ENCODE measurements at places on chromosomes 1 and 21.
A peak's percentile ranks its signal among the peaks of the same experiment; 100 is the strongest.

GRCh38 chr21:42781150-42781970 is 98.0 kb downstream of the WDR4 start:
- DNase-seq = no peak

GRCh38 chr1:58431901-58432620 is 114.5 kb downstream of the OMA1 start:
- no peak for DNase-seq

DNA sequence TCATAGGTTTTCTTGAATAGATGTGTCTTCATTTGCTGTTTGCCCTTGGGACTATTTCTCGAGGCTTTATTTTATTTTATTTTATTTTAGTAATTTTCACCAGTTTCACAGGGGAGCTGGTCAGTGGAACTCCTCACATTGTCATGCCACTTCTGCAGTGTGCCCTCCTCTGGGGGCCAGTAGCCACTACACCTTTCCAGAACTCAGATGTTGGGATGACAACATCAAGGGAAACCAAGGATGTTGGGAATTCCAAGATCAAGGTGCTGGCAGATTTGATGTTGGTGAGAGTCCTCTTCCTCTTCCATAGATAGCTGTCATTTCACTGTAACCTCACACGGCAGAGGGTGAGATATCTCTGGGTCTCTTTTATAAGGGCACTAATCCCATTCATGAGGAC is 35.5 kb downstream of the SLC26A9 start:
- DNase-seq = no peak

DNA sequence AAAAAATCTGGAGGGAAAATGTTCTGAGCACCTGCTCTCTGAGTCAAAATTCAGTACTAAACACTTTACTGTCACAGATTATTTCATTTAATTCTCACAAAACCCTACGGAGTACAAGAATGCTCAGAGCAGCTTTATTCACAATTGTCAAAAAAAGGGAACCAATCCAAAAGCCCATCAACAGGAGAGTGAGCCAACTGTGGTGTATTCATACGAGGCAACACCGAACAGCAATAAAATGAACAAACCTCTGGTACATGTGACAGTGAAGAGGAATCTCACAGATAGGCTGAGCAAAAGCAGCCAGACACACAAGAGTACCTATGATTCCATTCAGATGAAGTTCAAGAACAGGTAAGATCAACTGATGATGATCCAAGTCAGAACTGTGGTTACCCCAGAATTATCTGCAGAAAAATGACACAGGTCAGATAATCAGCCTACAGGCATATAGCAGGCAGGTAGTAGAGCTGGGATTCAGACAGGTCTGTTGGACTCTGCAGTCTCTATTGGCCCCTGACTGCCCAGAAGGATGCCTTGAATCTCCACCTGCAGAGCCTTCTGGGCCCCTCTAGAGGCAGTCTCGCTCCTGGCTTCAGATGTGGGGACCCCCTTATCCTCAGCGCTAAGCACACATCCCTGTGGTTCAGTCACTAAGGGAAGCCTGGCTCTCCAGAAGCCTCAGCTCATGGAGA is 19.2 kb downstream of the SLC9A1 start:
- DNase-seq = no peak

DNA sequence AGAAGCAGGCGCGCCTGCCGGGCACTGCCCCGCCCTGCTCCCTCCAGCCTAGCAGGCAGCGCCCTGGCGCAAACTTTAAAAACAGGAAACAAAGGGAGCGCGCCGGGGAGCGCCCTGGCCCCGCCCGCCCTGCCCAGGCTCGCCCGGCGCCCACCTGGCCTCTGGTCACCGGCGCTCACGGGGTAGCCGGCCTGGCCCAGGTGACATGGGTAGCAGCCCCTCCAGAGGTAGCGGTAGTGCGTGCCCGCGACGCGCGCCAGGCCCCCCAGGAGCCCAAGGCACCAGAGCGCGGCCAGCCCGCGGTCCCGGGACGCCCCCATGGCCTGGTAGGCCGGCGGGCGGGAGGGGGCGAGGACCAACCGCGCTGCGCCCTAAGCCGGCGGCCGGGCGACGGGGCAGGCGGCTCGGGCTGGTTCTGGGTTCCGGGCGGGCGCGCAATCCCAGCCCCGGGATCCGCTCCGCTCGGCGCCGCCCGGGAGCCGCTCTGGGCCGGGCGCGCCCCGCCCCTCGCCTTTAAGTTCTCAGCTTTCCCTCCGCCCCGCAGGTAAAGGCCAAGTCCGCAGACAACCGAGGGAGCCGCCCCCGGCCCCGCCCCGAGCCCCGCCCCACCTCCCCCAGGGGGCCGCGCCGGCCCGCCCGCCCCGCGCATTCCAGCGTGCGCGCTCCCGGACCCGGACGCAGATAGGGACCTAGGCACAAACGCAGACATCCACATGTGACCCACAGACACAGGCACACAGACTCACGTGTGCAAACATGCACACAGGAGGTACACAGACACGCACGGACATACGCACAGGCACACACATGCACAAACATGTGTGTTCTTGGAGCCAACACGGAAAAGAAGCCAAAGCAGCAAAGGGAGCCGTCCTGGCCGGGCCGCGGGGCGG is 76.7 kb downstream of the ARHGEF16 start:
- peak; percentile 16 for DNase-seq

GRCh38 chr1:9062021-9062471 is 7.4 kb downstream of the SLC2A5 start:
- no peak for DNase-seq

DNA sequence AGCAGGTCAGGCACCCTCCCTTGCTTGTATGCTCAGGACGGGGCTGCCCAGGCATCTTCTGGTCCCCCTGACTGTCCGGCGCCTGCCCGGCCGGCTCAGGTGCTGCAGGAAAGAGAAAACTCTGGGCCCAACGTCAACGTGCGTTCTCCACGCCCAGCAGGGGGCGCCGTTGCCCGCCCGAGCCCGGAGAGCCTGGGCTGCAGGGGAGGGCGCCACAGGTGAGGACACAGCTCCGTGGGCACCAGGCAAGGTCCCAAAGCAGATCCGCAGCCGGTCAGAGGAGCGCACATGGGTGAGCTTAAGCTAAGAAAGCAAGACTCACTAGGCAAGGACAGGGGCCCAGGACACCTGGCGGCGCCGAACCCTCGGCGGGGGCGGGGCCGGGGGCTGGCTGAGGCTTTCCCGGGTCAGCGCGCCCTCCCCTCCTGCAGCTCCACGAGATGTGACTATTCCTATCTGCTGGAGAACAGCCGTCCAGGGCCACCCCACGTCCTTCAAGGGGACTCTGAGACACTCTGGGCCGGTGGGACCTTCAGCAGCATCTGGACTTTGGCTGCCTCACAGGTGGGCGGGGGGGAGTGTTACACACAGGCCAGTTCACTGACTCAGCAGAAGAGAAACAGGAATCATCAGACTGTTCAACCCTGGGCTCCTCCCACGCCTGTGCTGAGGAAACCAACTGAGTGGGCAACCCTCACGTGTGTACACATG is 29.3 kb downstream of the KRTAP10-1 start:
- DNase-seq = peak; percentile 52

DNA sequence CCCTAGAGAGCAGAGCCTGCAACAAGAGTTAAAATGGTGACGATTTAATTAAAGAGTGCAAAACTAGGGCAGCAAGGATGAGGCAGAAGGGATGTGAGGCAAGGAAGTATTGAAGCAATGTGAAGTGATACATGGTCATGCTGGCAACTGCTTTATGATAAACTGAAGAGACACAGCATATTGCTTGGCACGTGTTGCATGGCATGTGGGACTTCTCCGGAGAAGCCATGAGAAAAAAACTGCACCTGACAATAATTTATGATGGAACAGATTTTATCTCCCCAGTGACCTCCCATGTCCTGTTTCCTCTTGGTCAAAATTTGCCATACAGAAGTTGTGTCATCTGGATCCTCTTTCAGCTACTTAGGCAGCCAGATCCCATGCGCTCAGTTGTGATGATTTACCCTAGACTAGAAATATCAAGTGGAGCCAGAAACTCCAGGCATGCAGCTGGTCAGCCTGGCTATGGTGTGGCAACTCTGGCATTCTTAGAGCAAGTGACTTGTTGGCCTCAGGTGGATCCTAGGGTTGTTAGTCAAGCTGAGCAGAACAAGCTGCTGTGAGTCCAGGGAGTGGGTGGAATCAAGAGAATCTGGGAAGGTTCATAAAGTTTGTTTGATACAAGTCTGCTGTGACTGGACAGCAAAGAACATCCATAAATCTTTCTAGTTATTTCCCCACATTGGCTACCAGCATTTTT is 611.4 kb upstream of the USP24 start:
- DNase-seq = no peak

- no peak for DNase-seq
Observed at GRCh38 chr1:165075725-165076370, 280.7 kb downstream of the LMX1A start.

DNA sequence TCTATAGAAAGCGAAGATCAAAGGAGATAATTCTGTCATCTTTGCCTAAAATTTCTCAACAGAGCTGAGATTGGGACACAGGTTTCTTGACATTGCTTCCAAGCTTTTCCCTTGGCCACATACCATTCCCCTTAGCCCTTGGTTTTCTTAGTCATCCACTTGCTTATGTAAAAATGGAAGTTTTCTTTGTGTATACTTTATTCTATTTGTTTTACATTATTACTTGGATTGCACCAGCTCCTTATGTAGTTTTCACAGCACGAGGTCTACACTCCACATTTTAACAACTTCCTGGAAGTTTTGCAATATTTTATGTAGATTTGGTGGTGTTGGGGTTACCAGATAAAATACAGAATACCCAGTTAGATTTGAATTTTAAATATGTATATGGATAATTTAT is 129.8 kb downstream of the PLA2G4A start:
- DNase-seq = peak; percentile 18

Measured in HL-60 (cell line).